ENCODE measurements at places on chromosomes 3 and 15. TPM values are rescaled to one million over a fixed set of nuclear protein-coding genes. Genes with fewer than 3 reads are reported as not detected.

The SCN11A gene
- total RNA-seq: 0.07 TPM

GRCh38 chr15:50238255-50238654 lies 27.3 kb downstream of the HDC start:
- no peaks in the 10 kb centered on the region for H3K27me3 ChIP-seq
- no peak overlapping the region for H3K27ac ChIP-seq
- DNase-seq: no peak
- no peaks in the 10 kb centered on the region for H3K4me1 ChIP-seq

The TRH gene
- total RNA-seq: not detected

DNA sequence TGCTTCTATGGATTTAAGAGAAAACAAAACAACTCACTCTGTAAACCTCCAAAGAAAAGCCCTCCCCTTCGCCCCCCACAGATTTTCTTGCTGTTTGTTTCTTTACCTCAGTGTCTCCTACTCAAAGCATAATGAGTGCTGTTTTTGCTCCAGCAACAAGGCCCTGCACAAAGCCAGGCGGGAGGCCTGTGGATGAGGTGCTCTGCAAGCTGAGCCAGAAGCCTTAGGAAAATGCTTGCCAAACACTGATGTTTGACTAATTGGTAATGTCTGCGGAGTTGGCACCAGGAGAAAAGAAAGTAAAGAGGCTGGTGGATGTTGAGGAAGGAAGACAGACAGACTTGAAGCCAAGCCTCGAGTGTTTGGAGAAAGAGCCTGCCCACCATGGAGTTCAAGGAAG lies 99.7 kb downstream of the RARB start:
- no peak overlapping the region for H3K4me3 ChIP-seq
- H3K36me3 ChIP-seq: no peaks in the 10 kb centered on the region
- no peaks in the 10 kb centered on the region for H3K27me3 ChIP-seq
- H3K4me1 ChIP-seq: no peaks in the 10 kb centered on the region
- no peak for DNase-seq

Measured in CD8-positive, alpha-beta memory T cell (primary cell).